Panc1 (cell line): ENCODE measurements at places on chromosomes 4 and X.

- peak; percentile 30 for DNase-seq
Measured at GRCh38 chr4:169147191-169147590, 123.6 kb downstream of the SH3RF1 start.

GRCh38 chrX:107659768-107660167 lies 31.5 kb downstream of the PRPS1 start:
- no peak for DNase-seq

DNA sequence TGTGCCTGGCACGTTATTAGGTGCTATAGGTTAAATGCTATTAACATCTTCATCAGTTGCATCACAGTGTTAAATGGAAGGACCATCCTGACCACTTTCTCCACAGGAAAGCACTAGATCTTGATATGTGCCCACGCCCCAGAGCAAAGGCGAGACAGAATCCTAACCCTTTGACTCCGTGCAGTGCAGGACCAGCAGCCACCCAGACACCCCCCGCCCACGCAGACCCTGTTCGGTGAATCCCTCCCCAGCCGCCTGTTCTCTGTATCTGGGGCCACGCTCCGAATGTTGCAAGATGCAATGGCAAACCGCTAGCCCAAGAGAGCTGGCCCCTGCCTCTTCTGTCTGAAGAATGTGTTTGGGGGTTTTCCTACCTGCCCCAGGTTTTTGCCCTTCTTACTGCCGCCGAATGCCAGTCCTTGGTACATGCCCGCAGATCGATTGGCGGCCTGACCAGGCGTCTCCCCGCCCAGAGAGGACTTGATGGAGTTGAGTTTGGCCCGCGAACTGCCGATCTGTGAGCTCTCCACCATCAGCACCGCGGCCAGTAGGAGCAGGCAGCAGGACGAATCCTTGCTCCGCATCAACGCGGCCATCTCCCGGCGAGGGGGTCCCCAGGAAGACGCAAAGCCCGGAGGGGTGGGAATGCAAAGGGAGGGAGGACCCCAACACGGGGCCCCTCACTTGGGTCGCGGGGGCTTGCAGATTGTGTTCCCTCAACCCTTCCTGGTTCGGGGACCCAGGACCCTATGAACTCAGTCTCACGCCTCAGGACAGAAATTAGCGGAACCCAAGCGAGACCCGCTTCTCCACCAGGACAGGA lies 906 bp downstream of the DKK2 start:
- DNase-seq = no peak

GRCh38 chrX:25601323-25601722 lies 536.8 kb upstream of the MAGEB18 start:
- no peak for DNase-seq

DNA sequence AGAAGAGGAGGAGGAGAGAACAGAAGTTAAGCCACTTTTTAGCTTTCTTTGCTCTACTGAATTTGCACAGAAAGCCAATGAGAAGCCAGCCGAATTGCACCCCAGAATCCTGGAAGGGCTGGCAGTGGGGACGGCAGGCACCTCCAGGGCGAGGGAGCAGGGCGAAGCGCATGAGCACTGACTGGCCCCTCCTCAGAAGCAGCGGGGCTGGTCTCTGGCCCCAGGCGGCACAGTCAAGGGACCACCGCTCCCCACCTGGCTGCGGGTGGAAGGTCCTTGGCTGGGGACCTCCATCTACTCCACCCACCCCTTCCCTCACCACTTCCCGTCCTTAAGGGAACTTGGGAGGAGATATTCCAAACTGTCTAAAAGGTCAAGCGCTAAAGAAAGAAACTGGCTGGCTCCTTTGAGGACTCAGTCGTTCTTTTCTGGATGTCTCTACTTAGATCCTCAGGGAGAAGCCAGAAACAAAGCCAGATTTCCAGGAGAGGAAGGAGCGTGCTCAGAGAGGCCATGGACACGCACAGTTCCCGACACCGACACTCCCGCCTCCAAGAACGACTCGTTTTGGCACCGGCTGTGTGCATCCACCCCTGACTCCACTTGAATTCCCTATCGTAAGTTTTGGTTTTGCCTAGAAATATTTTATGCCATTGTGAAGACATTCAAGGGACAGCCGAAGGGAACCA lies 59.5 kb upstream of the CRMP1 start:
- DNase-seq = no peak

DNA sequence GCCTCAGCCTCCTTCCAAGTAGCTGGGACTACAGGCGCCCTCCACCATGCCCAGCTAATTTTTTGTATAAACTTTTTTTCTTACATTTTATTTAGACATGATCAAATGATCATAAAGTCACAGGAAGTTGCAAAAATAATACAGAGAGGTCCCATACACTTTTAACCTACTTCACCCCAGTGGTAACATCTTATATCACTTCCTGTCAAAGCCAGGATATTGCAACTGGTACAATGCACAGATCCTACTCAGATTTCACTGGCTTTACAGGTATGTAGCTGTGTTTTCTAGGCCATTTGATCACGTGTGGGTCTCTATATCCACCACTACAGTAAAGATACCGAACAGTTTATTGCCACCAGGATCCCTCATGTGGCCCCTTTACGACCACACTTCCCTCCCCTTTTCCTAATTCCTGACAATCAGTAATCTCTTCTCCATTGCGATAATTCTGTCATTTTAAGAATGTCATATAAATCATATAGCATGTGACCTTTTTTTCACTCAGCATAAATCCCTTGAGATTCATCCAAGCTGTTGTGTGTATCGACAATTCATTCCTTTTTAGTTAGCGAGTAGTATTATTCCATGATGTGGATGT lies 18.0 kb downstream of the RPS6KA3 start:
- DNase-seq = no peak

DNA sequence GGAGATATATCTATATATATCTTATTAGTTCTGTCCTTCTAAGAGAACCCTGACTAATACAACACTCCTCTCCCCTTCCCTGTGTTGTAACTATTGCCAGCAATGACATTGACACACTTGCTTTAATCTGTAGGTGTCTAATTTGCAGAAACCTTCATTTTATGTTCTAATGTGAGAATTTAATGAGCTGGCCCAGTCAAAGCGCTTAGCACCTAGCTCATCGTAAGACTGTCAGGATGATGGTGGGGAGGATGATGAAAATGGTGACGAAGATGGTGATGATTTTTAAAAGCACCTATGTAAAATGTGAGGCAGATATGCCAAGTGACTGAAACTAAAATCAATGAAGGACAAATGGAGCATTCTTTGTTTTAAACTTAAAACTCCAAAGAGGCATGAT lies 183.8 kb downstream of the DHX15 start:
- DNase-seq = no peak

DNA sequence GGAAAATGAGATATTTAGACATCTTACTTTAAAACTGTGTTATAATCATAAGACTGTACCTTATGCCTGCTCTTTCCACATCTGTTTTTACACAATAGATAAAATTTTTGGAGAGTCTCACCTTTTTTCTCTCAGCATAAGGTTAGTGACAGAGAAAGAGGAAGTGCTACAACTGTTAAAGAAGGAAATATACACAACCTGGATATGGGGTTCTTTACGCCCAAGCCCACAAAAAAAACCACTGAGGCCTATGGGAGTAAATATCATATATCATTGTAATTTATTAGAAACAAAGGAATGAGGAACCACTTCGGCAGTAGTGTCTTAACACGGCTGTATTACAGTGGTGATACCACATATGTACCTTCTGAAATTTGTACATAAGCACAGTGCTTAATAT lies 265.9 kb upstream of the GK2 start:
- no peak for DNase-seq

GRCh38 chr4:109046471-109047201 lies 255.8 kb downstream of the COL25A1 start:
- DNase-seq = no peak

DNA sequence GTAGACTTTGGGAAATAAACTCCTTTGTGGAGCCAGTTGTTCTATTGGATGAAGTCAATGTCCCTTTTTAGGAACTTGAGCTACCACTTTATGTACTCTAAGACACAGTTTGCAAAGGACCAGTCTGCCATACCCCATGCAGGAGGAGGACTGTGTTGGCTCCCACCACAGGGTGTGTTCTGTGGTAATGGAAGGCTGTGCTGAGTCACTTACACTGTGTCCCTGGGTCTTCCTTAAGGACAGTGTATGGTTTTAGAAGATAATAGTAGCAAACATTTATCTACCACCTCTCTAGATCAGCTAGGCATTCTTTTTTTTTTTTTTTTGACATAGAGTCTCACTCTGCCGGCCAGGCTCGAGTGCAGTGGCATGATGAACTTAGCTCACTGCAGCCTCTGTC lies 184.0 kb upstream of the PGRMC2 start:
- no peak for DNase-seq

DNA sequence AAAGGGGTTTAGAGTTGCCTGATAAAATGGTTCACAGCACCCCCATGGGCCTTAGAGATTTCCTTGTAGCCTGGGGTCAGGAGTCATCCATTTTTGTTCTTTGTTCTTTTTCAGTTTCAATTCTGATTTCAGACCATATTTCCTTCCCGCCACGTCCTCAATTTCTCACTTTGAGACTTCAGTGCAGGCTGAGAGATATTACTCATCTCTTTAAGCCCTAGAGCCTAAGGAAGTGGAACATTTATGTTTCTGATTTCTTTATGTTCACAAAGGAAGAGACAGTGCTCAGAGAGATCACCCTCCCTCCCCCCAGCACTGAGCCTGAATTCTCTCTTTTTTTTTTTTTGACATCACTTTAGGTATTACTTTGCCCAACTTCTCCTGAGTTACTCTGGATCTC lies 56.3 kb downstream of the MSN start:
- no peak for DNase-seq

- DNase-seq = no peak
Measured at GRCh38 chr4:89837993-89838390, 1.0 kb upstream of the SNCA start.

- DNase-seq = no peak
Measured at GRCh38 chr4:125313497-125313896, 1.3 kb upstream of the FAT4 start.

DNA sequence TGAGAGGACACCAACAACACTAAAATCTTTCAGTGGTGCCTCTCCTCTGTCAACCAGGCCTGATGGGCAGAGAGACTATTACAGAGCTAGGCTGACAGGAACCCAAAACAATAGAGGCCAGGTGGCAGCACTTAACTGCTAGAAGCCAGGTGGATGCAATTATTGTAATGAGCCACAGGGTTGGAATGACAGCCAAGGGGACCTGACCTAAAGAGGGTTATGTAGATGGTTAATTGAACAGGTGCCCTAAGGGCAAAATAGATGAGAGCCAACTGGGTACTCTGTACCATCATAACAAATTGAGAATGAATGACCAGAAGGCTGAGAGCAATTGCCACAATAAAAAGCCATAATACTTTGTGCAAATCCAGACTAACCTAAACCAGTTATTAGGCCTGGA lies 24.7 kb upstream of the FRAS1 start:
- no peak for DNase-seq

GRCh38 chr4:152929888-152930287 lies 6.2 kb upstream of the FHDC1 start:
- no peak for DNase-seq

- DNase-seq = no peak
Measured at GRCh38 chr4:18020145-18020670, 1.3 kb downstream of the LCORL start.

- no peak for DNase-seq
Measured at GRCh38 chr4:187128976-187129375, 405.3 kb upstream of the FAT1 start.

- DNase-seq = no peak
Measured at GRCh38 chr4:1111259-1111809, 2.0 kb downstream of the RNF212 start.

GRCh38 chr4:6258741-6259140 lies 10.9 kb upstream of the WFS1 start:
- no peak for DNase-seq

DNA sequence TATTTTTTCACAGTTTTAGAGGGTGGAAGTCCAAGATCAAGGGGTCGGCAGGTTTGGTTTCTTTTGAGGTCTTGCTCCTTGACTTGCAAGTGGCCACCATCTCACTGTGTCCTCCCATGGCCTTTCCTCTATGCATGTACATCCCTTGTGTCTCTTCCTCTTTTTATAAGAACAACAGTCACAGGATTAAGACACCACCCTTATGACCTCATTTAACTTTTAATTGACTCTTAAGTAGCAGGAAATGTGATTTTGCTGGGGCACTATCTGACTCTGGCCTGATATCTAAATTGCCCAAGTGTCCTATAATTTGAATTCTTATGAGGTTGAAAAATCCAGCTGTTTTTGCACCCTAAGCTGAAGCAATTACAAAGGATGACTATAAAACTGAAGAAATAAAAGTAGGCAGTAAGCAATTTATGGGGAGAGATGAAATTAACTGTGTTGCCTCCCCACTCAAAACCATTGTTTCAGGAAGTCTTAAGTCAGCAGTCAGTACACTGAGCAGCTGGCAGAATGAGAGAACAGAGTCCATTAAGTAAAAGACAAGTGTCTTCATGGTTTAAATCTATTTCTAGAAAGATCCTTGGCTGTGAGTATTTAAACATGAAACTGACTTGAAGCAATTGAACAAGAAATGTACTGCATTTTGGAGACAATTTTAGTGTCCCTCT lies 601.3 kb downstream of the SPRY1 start:
- DNase-seq = no peak

- DNase-seq = no peak
Measured at GRCh38 chr4:54063737-54064316, 578 bp downstream of the CHIC2 start.

GRCh38 chr4:107210450-107211239 lies 174.5 kb upstream of the DKK2 start:
- DNase-seq = no peak

GRCh38 chr4:113888006-113888405 lies 91.4 kb downstream of the ARSJ start:
- DNase-seq = no peak

DNA sequence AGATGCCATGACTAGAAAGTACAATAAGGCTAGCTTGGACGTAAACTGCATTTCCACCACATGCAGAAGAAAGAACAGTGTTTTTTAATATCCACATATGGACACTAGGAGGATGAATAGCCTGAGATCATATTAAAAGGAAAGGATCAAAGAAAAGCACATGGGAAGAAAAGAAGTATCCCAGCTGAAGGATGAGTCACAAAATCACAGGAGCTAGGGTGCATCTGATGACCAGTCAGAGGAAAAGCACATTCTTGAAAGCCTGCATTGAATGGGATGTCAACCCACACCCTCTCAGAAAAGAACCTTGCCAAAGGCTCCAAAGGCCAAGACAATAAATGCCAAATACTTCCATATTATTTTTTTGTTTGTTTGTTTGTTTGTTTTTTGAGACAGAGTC lies 56.8 kb upstream of the PRDX4 start:
- no peak for DNase-seq

GRCh38 chr4:62232814-62233213 lies 1032.7 kb downstream of the ADGRL3 start:
- DNase-seq = no peak

- DNase-seq = peak; percentile 1
Measured at GRCh38 chrX:111823128-111823527, 52.9 kb upstream of the TRPC5OS start.

- no peak for DNase-seq
Measured at GRCh38 chr4:120895554-120895953, 27.0 kb downstream of the PRDM5 start.
